ENCODE measurements at places on chromosomes 11 and 22. TPM values are rescaled to one million over a fixed set of nuclear protein-coding genes. Genes with fewer than 3 reads are reported as not detected.

DNA sequence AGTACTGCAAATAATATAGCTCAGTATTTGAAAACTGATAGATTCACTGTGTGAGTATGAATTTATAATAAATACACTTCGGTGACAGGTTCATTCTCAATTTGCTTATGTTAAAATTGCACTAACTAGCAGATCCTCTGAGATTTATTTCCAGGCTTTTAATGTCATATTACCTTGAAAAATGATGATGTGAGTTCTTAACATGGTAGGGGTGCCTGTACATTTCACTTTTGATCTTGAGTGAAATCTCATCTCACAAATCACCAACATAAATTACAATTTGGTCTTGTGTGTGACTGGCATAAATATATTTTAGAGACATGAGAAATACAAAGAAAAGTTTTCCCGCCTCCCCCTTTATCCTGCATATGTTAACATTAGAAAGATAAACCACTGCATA, 240.4 kb downstream of the DYNC2H1 start:
- no peak overlapping the region for H3K4me3 ChIP-seq
- no peaks in the 10 kb centered on the region for H3K27me3 ChIP-seq
- H3K36me3 ChIP-seq, result no peaks in the 10 kb centered on the region
- no peaks in the 10 kb centered on the region for H3K4me1 ChIP-seq

DNA sequence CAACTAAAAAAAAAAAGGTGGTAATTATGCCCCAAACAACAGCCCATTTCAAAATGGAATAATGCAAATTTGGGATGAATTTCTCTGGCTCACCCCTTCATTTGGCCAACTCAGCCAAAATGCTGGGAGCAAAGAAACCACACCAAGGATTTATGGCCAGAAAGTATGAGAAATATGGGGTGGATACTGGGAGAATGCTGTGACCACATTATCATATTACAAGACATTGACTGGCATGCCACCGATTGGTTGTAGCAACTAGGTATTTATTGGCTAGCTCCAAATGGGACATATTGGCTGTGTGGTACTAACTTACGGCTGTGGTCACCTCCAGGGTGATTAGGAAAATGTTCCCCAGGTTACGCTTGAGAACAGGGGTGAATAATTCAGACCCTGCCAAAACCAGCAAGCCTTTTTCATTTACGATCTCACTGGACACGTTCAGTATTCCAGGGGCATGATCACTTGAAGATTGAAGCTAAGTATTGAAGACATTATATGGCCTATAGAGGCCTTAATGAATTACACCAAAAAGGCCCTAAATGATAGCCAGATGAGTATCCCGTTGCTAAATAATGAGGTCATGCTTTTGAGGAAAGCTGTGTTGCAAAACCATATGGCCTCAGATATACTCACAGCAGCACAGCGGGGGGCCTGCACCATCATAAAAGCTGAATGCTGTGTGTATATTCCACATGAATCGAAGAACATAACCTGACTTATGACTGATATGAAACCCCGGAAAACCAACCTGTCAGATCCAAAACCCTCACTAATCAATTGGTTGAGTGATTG, 3.8 kb upstream of the FDX1 start:
- no peaks in the 10 kb centered on the region for H3K27me3 ChIP-seq
- H3K27ac ChIP-seq, result no peak overlapping the region
- H3K4me1 ChIP-seq, result peaks cover 9% of the 10 kb centered on the region

GRCh38 chr22:35220221-35220620, 37.1 kb upstream of the HMGXB4 start:
- no peak for DNase-seq
- H3K4me3 ChIP-seq, result no peak overlapping the region
- H3K27me3 ChIP-seq, result peaks cover 6% of the 10 kb centered on the region
- H3K4me1 ChIP-seq, result no peaks in the 10 kb centered on the region

DNA sequence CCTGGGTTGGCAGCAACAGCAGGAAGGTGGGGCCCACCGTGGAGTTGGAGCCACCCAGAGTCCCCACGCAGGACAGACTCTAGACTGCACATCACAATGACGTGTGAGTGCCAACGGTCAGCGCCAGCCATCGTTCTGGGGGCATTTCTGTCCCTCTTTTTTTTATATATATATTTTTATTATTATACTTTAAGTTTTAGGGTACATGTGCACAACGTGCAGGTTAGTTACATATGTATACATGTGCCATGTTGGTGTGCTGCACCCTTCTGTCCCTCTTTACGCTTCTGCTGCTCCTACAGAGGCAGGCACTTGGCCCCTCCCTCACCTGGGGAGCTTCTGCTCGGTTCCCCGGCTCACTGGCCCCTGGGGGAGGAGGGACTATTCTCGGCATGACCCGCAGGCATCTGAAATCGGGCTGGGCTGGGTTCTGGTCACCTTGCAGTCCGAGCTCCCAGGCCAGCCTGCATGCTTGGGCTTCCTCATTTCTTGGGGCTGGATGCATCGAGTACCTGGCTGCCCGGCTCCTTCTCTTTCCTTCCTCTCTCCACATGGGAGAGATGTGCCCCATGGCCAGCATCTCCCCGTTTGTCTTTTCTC, 787.4 kb downstream of the TBC1D22A start:
- DNase-seq, result no peak
- H3K4me1 ChIP-seq, result no peaks in the 10 kb centered on the region
- H3K4me3 ChIP-seq, result no peak overlapping the region
- H3K36me3 ChIP-seq, result no peaks in the 10 kb centered on the region
- no peak overlapping the region for H3K27ac ChIP-seq

- H3K27me3 ChIP-seq, result peaks cover 14% of the 10 kb centered on the region
- no peak for DNase-seq
- H3K4me3 ChIP-seq, result no peak overlapping the region
- H3K27ac ChIP-seq, result no peak overlapping the region
Observed at GRCh38 chr11:10608584-10608983, 40.1 kb upstream of the LYVE1 start.

- H3K27ac ChIP-seq, result no peak overlapping the region
- H3K36me3 ChIP-seq, result no peaks in the 10 kb centered on the region
- peaks cover 37% of the 10 kb centered on the region for H3K4me1 ChIP-seq
- H3K27me3 ChIP-seq, result no peaks in the 10 kb centered on the region
- H3K4me3 ChIP-seq, result no peak overlapping the region
- no peak for DNase-seq
Observed at GRCh38 chr11:47861728-47862127, 13.6 kb upstream of the NUP160 start.

DNA sequence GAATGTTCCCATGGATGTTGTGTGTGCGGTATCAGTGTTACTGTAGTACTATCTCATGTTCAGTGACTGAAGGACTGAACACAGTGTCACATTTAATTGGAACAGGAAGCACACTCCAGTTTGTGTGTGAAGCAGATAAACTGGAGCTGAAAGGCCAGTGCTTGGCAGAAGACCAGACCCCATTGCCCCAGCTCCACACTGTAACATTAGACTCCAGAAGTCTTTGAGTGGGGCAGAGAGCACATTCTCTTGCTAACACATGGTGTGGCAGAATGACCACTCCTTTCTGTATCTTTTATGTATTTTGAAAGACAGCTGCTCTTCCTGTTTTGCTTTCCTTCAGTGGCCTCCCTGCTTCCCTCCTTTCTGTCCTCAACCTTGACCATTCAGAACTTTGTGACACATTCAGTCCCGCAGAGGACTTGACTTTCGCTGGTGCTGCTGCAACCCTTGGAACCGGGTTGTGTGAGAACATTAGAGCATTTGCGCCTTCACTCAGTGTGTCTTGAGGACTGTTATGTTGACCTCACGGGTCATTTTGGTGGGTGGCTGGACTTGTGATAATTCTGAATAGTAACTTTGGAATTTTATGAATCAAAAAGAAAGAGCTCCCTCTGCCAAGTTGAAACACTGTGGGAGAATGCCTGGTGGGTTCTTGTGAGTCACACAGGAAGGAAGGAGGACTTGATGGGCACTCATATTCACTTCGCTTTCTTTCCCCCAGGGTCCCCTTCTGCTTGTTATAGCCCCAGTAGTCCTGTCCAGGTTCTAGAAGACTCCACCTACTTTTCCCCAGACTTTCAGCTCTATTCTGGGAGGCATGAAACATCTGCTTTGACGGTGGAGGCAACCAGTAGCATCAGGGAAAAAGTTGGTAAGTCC, 26.4 kb downstream of the AMOTL1 start:
- peaks cover 3% of the 10 kb centered on the region for H3K27me3 ChIP-seq
- no peak overlapping the region for H3K4me3 ChIP-seq
- no peaks in the 10 kb centered on the region for H3K4me1 ChIP-seq
- H3K36me3 ChIP-seq, result no peaks in the 10 kb centered on the region

DNA sequence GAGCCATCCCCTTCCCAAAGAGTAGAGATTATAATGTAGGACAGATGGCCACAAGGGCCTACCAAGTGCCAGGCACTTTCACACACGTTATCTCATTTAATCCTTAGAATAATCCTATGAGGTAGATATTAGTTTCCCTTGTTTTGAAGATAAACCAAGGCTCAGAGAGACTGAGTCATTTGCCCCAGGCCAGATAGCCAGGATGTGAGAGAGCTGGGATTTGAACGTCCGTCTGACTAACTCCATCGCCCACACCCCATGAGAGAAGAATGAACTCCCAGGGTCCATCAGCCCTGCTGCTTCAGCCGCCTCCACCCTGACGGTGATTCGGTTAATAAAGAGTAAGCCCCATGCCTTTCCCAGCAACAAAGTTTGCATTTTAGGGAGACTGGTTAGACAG, 10.7 kb downstream of the PRG3 start:
- H3K27ac ChIP-seq, result no peak overlapping the region
- H3K36me3 ChIP-seq, result no peaks in the 10 kb centered on the region
- H3K4me1 ChIP-seq, result no peaks in the 10 kb centered on the region
- DNase-seq, result no peak

DNA sequence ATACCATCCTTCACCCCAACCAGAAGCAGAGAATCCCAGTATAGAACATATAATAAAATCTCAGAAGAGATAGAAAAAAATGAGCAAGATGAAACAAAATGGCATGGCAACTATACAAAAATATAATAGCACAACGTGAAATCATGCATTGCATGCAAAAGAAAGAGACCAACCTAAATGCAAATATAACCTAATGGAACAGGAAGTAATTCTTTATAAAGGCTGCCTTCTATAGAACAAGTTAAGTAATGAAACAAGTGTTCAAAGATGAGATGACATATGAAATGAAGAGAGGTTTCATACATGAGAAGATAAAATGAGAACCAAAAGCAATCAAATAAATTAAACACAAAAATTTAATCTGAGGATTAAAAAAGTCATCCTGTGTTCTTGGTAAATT, 18.5 kb upstream of the ARHGAP20 start:
- H3K36me3 ChIP-seq, result no peaks in the 10 kb centered on the region
- no peak for DNase-seq
- no peak overlapping the region for H3K27ac ChIP-seq

DNA sequence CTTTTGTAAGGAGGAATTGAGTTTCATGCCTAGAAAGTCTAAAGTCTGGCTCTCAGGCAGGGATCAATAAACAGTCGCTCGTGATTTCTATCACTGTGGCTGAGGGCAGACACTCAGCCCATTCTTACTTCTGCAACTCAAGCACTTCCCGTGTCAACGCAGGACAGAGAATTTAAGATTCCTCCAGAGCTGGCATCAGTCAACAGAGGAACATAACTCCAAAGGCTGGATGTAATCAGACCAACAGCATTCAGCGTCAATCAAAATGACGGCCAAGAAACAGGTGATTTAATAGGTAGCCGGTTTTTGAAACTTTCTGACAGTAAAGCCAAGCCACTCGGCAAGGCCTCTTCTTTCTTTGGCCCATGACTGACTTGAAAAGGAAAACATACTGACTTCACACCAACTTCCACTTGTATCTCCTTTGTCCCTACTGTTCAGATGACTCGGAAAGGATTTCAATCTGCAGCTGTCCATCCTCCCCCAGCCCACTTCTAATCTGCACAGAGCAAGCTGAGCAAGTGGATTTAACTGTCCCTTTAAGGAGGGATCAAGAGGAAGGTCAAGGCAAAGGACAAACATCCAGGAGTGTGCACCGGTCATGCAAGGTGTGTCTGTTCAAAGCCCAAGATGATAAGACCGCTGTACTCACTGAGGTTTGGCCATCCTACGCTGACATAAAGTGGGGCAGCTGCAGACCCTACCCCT, 9.5 kb downstream of the VPS37C start:
- H3K27ac ChIP-seq, result no peak overlapping the region
- H3K27me3 ChIP-seq, result no peaks in the 10 kb centered on the region
- H3K36me3 ChIP-seq, result peaks cover 21% of the 10 kb centered on the region
- no peak overlapping the region for H3K4me3 ChIP-seq

DNA sequence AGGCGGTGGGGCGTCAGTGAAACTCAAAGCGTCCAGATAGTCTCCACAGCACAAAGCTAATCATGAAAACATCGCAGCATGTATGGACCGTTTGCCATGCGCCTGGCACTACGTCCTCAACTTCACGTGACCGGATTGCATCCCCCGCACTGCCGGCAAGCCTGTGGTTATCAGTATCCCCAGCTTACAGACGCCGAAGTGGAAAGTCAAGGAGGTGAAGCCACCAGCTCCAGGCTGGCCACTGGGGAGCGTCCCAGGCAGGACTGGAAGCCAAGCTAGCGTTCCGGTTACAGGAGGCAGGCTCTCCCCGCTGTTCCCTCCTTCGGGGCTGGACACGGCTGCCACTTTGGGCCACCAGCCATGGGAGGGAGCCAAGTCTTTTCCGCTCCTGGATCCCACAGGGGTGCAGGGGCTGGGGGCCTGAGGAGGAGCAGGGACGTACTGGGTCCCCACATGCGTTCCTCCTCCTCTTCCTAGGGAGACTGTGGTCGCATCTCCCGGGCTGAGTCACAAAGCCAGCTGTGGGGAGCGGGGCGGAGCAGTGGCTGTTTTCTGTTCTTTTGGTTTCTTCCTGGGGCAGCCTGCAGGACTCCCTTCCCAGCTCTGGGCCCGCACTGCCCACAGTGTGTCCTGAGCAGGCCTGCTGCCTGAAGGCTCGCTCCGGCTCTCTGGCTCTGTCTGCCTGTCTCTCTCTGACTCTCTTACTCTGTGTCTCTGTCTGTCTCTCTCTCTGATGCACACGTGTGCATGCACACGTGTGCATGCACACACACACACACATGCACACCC, 4.3 kb upstream of the OSBPL5 start:
- peaks cover 16% of the 10 kb centered on the region for H3K4me1 ChIP-seq
- no peaks in the 10 kb centered on the region for H3K36me3 ChIP-seq
- peaks cover 30% of the 10 kb centered on the region for H3K27me3 ChIP-seq

DNA sequence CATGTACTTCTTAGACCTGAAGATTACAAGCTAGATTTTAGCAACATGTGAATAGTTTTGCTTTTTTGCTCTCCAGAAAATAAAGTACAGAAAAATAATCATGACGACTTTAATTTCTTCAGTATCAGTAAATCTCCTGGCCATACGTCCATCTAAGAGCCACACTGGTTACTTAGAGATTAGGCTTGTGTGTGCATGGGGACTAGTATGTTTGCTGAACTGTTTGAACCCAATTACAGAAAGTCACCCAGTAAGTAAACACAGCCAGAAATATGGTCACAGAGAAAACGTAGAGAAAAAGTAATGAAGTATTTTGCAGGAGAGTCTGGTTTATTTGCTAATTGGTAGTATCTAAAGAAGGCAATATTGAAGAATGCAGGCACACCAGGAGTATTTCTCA, 1053.6 kb upstream of the CCDC90B start:
- H3K27ac ChIP-seq, result no peak overlapping the region
- DNase-seq, result no peak
- H3K4me3 ChIP-seq, result no peak overlapping the region
- H3K27me3 ChIP-seq, result no peaks in the 10 kb centered on the region
- H3K36me3 ChIP-seq, result no peaks in the 10 kb centered on the region

GRCh38 chr22:45866646-45867117, 110.3 kb downstream of the WNT7B start:
- no peak overlapping the region for H3K27ac ChIP-seq
- no peak for DNase-seq
- H3K36me3 ChIP-seq, result no peaks in the 10 kb centered on the region
- peaks cover 5% of the 10 kb centered on the region for H3K4me1 ChIP-seq
- peaks cover 23% of the 10 kb centered on the region for H3K27me3 ChIP-seq

Gene RAB36
- 0.46 TPM for total RNA-seq

Gene BIK
- total RNA-seq, result 4.1 TPM

Gene CRYBB2
- not detected for total RNA-seq

Gene PHOX2A
- total RNA-seq, result not detected

Gene OR56A1
- total RNA-seq, result not detected

Gene MS4A12
- not detected for total RNA-seq

All from activated CD4-positive, alpha-beta memory T cell treated with anti-CD3 and anti-CD28 coated beads for 36 hours (primary cell).